ENCODE measurements at places on chromosomes 7 and 10. TPM values are rescaled to one million over a fixed set of nuclear protein-coding genes. Genes with fewer than 3 reads are reported as not detected.

The SLF2 gene
- total RNA-seq = 20.5 TPM

The ADAP1 gene
- 1.6 TPM for total RNA-seq

The LARP4B gene
- total RNA-seq = 28.8 TPM

The UCN3 gene
- not detected for total RNA-seq

The OPALIN gene
- not detected for total RNA-seq

- DNase-seq = no peak
Observed at GRCh38 chr10:16923309-16923708, 106.1 kb upstream of the RSU1 start.

- no peak for DNase-seq
Observed at GRCh38 chr7:141193066-141193465, 119.2 kb downstream of the TMEM178B start.

DNA sequence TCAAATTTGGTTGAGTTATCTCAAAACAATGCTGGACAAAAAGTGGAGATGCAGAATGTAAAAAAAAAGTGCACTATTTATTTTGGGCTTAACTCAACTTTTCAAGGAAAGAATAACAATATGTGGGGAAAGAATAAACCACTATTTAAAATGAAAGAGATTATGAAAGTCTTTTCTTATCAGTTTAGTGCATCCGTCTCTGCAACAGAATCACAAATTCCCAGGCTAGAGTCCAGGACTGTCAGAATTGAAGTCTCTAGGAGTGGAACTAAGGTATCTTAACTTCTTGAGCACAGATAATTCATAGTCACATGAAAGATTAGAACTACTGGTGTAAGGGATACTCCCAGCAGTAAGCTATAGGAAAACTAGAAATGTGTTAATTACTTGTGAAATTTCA lies 1200.3 kb upstream of the LRRN3 start:
- DNase-seq = no peak

DNA sequence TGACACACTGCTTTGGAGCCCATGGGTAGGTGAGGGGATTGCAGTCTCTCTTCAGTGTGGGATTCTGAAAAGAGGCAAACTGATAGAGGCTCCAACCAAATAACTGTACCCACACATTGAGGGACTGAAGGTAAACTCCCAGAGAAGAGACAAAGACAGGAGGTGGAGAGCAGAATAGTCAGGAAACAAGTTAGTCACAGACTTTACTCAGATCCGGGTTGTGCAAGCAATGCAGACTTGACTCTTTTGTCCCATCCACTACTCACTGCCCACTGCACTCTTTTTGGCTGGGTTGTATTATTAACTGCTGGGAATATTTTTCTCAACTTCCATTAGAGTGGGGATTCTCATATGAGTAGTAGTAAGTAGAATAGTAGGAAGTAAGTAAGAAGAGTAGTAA lies 152.7 kb downstream of the NRG3 start:
- DNase-seq = no peak

- no peak for DNase-seq
Observed at GRCh38 chr7:95324431-95324830, at the start of gene PON1. PON1 (minus strand) TSS chr7:95324532; CDS start chr7:95324475, 57 bp downstream.

- no peak for DNase-seq
Observed at GRCh38 chr10:1499359-1499957, 237.9 kb downstream of the ADARB2 start.

DNA sequence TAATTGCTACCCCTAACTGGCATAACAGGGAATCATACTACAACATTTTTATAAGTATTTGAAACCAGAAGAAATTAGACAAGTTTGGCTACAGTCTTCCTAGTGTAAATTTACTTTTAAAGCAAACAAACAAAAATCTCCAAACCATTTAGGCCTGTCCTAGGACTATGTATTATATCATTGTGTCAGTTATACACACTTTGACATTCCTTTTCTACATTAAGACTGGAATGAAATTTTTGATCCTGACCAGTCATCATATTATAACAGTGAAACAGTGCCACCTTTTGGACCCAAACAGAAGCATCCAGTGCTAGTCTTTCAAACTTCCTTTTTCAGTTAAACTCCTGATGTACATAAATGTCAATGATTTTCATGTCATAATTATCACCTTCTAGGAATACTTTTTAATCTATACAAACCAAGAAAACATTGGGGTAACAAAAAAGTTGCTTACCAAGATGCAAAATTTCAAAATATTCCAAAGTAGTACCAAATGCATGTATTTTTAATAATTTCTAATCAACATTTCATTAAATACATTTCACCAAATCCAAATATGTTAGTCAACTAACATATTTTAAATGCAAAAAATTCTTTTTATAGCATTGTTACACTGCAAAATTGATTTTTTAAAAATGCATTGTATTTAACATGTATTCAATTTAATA lies 75.7 kb downstream of the IMMP2L start:
- DNase-seq = peak; percentile 50

DNA sequence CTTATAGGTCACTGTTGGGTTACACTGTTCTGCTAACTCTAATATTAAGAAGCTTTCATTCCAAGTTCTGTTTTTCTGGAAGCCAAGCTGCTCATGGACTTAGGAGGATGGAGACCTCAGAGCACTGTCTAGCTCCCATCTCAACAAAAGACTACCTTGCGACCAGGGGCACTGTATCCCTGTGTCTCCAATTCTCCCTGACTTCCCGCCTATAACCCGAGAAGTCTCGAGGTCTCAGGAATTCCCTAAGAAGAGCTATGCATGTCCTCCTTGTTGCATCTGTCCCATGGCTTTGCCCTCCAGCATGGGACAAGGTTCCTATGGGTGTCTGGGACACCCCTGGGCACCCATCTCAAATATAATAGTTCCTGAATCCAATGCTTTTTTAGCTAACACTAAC lies 31.2 kb downstream of the BTBD16 start:
- DNase-seq = no peak

DNA sequence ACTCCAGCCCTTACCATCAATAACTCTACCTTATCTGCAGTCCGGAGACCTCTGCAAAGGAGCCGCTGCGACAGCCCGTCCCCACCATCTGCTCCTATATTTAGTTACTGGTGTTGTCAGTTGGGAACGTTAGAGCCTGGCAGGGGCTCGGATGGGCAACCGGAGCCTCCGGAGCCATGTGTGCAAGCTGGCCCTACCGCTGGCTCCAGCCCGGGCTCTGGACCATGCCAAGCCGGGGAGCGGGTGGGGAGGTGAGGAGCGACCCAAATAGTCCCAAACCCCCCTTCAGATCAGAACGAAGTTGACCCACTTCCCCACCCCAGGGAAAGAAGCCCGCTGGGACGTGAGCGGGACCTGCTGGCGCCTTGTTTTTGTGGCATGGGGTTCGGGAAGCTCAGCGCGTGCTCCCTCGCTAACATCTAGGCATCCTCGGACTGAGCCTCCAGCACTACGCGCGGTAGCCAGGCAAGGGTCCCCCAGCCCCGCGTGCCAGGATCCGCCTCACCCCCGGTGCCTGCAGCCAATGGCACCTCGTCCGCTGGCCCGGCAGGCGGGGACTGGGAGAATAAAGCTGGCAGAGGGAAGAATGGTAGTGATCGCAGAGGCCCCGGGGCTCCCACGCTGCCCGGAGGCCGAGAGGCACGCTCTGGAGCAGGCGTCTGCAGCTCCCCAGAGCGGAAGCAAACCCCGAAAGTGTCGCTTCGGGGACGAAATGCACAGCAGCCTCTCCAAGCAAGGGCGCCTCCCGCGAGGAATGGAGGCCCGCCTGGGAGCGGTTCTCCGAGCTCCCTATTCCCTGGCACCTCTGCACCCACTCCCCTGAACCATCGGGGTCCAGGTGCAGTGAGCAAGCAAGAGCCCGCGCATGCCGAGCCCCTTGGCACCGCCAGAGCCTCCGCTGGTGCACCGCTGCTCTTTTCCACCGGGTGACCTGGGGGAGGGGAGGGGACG lies 679 bp downstream of the LRRC20 start:
- DNase-seq = peak; percentile 31

DNA sequence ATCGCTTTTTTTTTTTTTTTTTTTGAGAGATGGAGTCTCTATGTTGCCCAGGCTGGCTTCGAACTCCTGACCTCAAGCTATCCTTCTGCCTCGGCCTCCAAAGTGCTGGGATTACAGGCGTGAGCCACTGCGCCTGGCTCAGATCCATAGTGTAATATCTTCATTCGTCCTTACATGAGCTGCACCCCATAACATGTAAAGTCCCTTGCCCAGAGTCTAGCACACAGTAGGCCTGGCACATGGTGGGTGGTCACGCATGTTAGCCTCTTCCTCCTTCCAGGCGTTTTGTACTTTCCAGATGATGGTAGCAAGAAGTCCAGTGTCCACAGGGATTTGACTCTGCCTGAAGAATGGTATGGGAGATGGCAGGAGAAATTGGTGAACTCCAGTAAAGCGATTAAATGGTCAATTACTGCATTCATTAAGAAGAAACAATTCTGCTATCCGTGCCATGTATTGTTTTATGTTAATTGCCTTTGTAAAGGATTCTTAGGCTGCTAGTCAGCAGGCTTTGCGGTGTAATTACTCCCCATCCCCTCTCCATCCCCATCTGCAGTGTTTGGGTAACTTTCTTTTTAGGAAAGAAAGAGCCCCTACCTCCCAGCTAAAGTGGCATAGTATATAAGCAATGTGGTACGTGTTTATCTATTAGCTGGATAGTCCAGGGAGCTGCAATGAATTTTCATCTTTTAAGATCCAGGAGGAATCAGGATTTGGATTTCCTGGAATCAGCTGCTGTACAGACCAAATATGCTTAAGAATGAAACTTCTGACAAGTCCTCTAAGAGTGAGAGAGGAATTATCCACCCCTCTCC lies 1.2 kb downstream of the TPST1 start:
- DNase-seq = no peak

DNA sequence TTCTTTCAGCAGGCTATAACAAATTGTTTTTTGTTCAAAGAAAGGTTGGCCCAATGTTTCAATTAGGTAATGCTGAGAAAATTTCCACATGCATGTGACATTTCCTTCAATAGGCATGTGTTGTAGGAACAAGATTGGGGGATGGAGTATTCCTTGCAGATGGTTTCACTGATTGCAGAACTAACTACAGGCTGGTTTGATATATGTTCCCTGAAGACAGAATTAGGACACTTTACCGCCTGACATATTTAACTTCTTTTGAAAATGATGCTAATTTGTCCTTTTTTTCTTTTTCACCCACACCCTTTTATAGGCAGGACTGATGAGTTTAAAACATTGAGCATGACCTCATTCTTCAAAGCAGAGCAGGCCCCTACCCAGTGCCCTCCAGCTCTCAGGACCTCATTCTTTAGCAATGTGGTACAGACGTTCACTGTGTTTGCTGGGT lies 163.3 kb downstream of the CPED1 start:
- no peak for DNase-seq

DNA sequence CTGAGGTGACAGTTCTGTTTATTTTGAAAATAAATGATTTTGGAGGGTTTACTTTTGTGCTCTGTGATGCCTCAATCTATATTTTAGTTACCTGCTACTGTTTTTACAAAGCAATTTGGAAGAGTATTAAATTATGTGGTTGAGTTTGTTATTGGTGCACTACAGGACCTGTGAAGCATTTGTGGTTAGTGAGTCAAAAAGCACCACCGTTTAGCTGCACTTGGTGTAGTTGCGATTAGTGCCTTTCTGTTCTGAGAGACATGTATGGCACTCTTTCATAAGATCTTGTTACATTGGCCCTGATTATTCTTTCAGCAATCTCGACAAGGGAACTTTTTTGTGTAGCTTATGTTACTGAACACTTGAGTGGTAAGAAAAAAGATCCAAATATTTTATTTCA lies 132.2 kb downstream of the BBS9 start:
- peak; percentile 37 for DNase-seq

- DNase-seq = no peak
Observed at GRCh38 chr7:74290553-74290950, 1.3 kb downstream of the CLIP2 start.

DNA sequence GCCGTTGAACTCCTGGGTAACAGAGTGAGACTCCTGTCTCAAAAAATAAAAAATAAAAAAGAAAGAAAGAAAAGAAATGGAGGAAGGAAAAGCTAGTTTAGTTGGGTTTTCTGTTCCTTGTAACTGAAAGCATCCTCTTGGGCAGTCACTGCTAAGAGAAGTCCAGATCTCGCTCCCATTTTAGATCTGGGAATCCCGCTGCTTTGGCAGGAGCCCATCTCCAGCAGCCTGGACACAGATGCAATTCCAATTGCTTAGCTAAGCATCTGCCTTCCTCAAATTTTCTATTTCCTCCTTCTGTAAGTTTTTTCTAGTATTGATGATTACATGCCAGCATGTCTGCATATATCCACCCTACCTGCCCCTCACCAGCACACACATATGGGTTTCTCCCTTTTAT lies 54.1 kb downstream of the DENND2A start:
- DNase-seq = no peak

DNA sequence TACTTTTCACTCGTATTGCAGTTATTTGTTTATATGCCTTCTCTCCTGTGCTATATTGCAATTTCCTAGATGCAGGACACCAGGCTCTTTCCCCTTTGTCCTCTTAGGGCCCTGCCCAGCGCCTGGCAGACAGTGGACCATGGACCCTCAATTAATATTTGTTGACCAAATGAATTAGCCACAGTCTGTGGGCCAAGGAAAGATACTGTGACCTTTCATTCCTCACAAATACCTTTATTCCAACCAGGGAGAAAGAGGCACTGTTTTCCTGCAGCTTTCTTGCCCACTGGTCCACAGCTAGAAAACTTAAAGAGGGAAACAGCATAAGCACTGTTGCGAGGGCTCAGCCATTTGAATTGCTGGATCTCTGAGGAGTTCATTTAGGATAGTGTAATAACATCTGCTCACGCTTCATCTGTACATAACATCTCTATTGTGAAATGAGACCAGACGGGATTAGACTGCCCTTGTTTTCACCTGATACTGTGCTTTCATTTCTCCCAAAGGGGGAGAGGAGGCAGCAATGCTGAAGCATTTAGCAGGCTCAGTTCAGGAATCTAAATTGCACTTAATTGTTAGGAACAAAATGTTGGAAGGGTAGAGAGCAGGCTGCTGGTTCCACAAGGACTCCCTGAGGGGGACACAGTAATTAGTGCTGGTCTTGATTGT lies 46.7 kb downstream of the TNS3 start:
- peak; percentile 62 for DNase-seq

- no peak for DNase-seq
Observed at GRCh38 chr10:78981257-78981969, 87.4 kb upstream of the ZMIZ1 start.
